A549 (cell line): ENCODE measurements at places on chromosomes 5 and 9.
A peak's percentile ranks its signal among the peaks of the same experiment; 100 is the strongest.

DNA sequence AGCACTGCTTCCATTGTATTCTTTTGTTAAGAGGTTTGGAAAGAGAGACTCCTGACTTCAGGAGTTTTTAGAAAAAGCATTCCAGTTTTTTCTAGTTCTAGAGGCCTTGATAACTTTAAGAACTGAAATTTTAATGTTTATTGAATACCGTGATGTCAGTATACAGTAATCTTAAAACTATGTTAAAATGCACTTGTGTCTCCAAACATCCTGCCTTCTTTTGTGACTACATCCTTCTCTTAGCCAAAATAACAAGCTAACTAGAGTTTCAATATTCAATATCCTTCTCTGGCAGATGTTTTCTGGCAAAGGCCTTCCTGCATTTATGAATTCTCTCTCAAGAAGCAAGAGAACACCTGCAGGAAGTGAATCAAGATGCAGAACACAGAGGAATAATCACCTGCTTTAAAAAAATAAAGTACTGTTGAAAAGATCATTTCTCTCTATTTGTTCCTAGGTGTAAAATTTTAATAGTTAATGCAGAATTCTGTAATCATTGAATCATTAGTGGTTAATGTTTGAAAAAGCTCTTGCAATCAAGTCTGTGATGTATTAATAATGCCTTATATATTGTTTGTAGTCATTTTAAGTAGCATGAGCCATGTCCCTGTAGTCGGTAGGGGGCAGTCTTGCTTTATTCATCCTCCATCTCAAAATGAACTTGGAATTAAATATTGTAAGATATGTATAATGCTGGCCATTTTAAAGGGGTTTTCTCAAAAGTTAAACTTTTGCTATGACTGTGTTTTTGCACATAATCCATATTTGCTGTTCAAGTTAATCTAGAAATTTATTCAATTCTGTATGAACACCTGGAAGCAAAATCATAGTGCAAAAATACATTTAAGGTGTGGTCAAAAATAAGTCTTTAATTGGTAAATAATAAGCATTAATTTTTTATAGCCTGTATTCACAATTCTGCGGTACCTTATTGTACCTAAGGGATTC is 43.1 kb downstream of the NDFIP1 start:
- DNase-seq: peak; percentile 77

GRCh38 chr9:4077499-4078102 is 222.3 kb downstream of the GLIS3 start:
- peak; percentile 56 for DNase-seq

DNA sequence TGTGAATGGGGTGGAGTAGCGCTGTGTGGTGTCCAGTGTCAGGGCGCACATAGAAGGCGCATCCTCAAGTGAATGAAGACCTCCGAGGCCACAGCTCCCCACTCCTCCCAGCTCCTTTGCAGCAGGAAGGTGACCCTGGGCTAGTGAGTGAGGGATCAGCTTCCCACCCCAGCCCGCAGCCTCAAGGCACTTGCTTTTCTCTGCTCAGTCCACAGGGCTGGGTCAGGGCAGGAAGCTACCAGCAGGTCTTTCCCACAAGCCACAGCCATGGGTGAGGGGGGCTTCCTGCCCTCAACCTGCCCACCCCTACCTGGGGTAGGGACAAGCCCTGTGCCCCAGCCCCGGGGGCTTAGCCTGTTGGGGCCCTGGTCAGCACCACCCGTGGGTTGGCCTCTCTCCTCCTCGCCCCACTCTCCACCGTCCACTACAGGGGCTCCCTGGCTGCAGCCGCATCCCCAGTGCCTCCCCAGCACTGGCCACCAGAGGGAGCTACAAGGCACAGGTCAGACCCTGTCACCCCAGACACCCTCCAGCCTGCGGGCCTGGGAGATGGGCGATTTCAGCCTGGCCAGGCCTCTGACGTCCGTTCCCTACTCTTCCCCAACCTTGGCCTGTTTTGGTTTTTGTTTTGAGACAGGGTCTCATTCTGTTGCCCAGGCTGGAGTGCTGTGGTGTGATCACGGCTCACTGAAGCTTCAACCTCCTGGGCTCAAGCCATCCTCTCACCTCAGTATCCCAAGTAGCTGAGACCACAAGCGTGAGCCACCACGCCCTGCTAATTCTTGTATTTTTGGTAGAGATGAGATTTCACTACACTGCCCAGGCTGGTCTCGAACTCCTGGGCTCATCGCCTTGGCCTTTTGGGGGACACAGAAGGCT is 1.3 kb upstream of the ABCA2 start:
- DNase-seq: peak; percentile 73

GRCh38 chr5:140977003-140977402 is 10.7 kb downstream of the PCDHAC2 start:
- DNase-seq: no peak

GRCh38 chr9:12183321-12183720 is 509.9 kb upstream of the TYRP1 start:
- DNase-seq: no peak

- DNase-seq: no peak
These were observed 45.7 kb upstream of the SLCO4C1 start for GRCh38 chr5:102341681-102342288.

GRCh38 chr5:93348231-93348630 is 232.8 kb downstream of the NR2F1-AS1 start:
- DNase-seq: no peak

- no peak for DNase-seq
These were observed 47.0 kb downstream of the TJP2 start for GRCh38 chr9:69221036-69221435.

DNA sequence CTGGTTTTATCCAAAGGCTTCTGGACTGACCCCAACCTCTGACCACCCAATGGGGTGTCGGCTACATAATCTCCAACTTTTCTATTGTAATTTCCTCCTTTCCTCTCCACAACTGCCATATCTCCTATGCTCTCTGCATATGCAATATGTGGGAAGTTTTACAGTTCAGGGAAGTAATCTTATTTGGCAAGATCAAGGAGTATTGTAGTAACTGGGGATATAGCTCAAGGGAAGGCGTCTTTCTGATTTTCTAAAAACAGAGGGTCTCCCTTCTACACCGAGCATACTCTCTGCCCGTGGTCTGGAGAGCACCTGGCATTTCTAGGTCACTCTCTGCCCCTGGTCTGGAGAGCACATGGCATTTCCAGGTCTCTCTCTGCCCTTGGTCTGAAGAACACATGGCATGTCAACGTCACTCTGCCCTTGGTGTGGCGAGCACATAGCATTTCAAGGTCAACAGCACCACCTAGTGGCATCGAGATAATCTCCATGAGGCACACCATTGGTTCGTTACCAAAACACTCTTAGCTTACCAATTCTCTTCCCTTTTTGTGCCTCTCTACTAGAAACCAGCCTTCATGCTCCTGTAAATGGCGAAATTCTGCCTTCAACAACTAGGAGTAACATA is 616.4 kb upstream of the NUDT12 start:
- DNase-seq: peak; percentile 20

DNA sequence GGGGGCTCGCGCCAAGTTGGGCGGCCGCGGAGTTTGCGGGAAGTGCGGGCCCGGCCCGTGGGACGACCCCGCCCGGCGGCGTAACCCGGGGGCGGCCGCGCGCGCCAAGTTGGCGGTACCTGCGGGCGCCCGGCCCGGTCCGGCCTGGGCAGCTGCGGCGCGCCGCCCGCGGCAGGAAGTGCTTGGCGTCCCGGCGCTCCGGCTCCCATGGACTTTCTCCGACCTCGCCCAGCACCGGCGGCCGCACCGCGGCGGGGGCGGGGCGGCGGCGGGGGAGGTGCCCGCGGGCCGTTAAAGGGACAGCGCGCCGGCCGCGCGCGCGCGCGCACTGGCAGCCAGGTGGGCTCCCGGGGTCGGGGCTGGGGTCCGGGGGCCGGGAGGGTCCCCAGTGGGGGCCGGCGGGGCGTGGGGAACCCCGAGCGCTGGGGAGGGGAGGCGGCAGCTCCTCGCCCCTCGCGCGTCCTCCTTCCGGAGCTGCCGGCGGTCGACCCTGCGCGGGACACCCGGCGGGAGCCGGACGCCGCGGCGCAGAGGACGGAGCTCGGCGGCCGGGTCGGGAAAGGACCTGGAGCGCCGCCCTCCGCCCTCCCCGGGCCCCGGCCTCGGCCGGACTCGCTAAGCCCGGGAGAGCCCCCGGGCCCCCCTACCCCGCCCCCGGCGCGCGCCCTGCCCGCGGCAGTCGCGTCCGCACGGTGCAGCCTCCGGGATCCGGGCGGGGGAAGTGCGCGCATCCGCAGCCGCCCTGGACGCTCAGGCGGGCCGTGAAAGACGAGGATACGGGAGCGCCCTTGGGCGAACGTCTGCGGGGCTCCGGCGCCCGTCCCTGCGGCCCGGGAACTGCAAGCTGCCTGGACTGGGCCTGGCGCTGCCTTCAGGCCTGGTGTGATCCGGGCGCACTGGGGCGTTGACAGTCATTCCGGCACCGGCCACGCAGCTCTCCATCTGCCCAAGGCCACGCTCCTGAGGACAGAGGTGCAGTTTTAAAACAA is at the start of gene NACC2:
NACC2 (minus strand) TSS at position 220 of the 989 bp plus-strand sequence. CDS start 44,768 bp downstream, outside the sequence.
- DNase-seq: no peak

- no peak for DNase-seq
These were observed 417.1 kb downstream of the EBF1 start for GRCh38 chr5:158682631-158683030.

DNA sequence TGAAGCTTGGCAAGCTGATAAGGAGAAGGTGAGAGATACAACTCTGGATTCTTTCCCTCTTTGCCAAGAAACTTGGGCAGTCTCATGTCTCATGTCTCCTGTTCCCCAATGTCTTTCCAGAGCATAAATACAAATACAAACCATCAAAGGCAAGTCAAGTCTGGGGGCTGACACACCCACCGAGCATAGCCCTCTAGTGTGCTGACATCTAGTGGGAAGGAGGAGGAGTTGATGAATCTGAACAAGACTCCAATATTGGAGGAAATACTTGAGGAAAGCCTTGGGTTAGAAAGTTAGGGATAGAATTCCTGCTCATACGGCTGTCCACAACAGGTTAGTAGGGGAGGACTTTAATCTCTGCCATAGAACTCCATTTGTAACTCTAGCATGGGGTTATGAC is 8.6 kb downstream of the MLANA start:
- no peak for DNase-seq

DNA sequence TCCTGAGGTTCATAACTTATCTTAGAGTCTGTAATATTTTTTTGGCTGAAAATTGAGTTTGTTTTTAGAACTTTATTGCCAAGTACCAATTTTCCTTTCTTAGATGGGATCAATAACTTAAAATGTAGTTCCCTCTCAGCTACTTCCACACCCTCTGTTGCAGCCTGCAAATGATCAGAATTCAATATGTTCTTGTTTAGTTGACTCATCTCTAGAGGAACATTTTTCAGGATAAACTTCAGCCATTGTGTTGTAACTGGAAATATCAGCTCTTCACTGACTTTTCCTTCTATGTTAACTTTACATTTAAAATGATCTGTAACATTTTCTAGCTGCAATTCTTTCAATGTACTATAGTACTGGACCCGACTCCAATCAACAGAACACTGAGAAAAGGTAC is 115.7 kb downstream of the ESM1 start:
- DNase-seq: no peak

GRCh38 chr5:93409691-93410090 is 171.3 kb downstream of the NR2F1-AS1 start:
- no peak for DNase-seq

- no peak for DNase-seq
These were observed 423 bp upstream of the ABCA2 start for GRCh38 chr9:137028263-137029057.

DNA sequence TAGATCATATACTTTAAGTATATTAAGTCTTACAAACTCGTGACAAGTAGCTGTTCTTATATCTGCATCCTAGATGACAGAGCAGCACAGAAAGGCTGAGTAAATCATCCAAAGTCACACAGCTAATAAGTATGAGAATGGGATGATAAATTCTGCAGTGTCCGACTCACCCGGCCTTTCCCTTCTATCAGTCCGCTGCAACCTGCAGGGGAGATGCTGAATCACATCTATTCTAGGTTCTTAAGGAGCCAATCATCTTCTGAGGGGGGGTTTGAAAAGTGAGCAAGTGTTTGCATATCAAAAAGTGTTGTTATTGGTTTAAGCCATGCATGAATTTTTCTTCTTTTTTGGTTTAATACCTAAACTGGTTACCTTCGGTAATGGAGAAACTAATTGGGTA is 38.9 kb downstream of the ADAMTS16 start:
- DNase-seq: peak; percentile 30

DNA sequence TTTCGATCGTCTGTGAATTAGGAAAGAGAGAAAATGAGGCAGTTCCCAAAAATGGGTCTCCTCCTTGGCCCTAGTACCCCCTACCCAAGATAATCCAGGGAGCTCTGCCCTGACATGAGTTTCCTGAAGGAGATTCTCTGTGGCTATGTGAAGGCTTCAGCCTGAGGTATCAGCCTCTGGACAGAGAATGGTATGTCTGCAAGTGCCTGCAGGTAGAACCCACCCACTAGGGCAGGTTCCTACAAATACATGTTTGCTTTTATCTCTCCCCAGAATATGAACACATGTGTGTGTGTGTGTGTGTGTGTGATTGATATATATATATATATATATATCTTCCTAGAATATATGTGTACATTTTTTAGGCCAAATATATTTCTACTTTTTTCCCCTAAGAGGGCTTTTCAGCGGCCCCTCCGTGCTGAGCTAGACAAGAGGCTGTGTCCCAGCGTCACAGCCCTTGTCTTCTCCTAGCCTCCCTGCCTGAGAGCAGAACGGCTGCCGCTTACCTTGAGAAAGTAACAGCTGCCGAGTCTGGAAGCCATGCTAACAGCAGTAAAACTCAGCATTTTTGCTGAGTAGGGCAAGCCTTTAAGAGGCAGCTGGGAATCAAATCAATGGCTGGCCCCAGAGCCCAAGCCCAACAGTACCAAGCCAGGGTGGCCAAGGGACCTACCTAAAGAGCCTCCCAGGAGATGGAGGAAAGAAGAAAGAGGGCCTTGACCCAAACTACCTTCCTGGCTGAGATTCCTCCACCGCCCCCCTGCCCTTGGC is 2.1 kb downstream of the BRINP1 start:
- no peak for DNase-seq

- peak; percentile 10 for DNase-seq
These were observed at the start of gene RNF180 for GRCh38 chr5:64165500-64166200. Gene RNF180 (plus strand): TSS chr5:64165843. CDS start chr5:64200808, 34,965 bp downstream.

DNA sequence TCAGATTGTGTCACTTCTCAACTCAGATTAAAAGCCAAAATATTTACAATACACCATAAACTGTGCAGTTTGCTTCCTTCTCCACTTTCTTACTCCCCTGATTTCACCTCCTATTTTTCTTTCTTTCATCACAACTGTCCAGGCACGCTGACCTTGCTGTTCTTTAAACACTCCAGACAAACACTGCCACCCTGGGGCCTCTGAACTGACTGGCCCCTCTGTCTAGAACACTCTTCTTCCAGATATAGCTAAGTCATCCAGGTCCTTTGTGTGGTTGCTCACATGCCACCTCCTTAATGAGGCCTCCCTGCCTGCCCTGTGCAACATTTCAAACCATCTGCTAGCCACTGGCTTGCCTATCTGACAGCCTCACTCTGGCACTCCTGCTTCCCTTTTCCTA is 46.6 kb downstream of the ATG10 start:
- peak; percentile 5 for DNase-seq

GRCh38 chr5:568061-568781 is 43.9 kb upstream of the CEP72 start:
- no peak for DNase-seq

GRCh38 chr5:157740229-157740610 is 3.3 kb upstream of the LSM11 start:
- peak; percentile 42 for DNase-seq
